ENCODE measurements at places on chromosomes 13 and 19. TPM values are rescaled to one million over a fixed set of nuclear protein-coding genes. Genes with fewer than 3 reads are reported as not detected.
A peak's percentile ranks its signal among the peaks of the same experiment; 100 is the strongest.

The GNG7 gene
- 1.1 TPM for total RNA-seq

The PGPEP1 gene
- total RNA-seq: 15.6 TPM

The GRK1 gene
- total RNA-seq: 0.10 TPM

The TNFSF13B gene
- total RNA-seq: 2.6 TPM

The ATP8B3 gene
- 6.1 TPM for total RNA-seq

The ZNF606 gene
- 4.7 TPM for total RNA-seq

The DUXA gene
- total RNA-seq: not detected

The PRR22 gene
- total RNA-seq: 1.5 TPM

The ZIK1 gene
- total RNA-seq: 3.6 TPM

The NKPD1 gene
- total RNA-seq: not detected

The C1QTNF9 gene
- not detected for total RNA-seq

The C19orf81 gene
- 1.5 TPM for total RNA-seq

The SMIM44 gene
- not detected for total RNA-seq

The YJU2 gene
- total RNA-seq: 29.8 TPM

The SHISA7 gene
- total RNA-seq: not detected

The TEX30 gene
- 23.0 TPM for total RNA-seq

The SPTBN4 gene
- total RNA-seq: 1.1 TPM

- DNase-seq: no peak
Measured at GRCh38 chr19:30312582-30313352, 59.4 kb upstream of the ZNF536 start.

GRCh38 chr19:35399231-35399630, 28.4 kb downstream of the GPR42 start:
- DNase-seq: no peak

DNA sequence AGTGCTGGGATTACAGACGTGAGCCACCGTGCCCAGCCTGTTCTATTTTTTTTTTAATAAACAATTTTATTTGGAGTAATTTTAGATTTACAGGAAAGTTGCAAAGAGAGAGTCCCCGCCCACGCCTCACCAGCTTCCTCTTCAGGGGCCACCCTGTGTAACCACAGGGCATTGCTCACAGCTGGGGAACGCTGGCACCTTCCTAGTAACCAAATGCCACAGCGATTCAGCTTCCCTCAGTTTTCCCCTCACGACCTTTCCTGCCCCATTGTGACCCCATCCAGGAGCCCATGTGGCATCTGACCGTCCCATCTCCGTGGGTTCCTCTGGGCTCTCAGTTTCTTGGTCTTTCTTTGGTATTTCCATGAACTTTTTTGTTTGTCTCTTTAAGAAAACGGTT, 83.9 kb downstream of the GNG7 start:
- DNase-seq: peak; percentile 97

GRCh38 chr13:31587698-31588266, 151.5 kb upstream of the RXFP2 start:
- no peak for DNase-seq

DNA sequence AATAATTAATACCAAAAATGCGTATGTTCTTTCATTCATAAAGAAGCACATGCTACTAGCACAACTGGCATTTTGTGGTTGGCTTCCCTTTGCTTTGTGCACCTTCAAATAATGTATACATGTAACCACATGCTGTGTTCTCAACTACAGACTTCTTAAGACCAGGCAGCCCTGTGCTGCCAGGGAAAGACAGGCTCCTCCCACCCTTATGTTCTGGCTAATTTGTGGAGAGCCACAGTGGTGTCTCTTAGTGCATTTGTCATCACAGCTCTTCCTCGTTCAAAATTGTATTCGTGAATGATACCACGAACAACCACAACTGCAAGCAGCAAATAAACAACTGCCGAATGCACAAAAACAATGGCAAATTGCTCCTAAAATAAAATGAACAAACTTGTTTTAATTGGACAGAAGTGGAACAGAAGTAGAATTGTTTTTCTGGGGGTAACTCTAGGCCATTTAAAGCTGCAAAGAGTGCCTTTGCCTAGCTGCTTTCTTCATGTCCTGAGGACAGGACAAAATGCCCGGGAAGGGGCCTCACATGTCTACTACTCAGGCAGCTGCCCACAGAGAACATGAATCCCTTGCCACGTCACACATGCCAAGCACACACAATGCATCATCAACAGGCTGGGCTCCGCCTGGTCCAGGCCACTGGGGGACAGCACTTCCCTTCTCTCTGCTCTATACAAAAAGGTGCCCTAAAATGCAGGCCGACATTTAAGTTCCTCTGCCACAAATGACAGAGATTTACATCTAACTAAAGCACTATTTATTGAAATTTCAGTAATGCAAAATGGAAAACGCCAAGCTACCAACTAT, 21.7 kb downstream of the IRS2 start:
- DNase-seq: peak; percentile 55

- DNase-seq: no peak
Measured at GRCh38 chr13:43331672-43332071, 308.3 kb downstream of the DNAJC15 start.

DNA sequence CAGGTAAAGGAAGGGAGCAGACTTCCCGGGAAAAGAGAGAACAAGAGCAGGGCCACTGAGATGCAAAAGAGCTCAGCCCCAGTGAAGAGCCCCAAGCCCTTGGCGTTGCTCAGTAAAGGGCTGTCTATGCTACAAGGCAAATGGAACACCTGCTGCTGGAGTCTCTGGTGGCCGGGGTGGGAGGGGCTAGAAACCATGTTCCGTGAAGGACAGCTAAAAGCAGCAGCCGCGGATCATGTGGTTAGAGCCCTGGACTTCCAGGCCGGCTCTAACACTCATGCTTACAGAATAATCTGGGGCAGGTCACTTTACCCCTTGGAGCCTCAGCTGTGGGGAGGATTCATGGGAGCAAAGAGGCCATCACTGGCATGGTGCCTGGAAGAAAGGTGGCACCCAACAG, 17.8 kb downstream of the POU2F2 start:
- no peak for DNase-seq

- DNase-seq: peak; percentile 82
Measured at GRCh38 chr19:49889687-49890348, 6.9 kb downstream of the IL4I1 start.

- DNase-seq: no peak
Measured at GRCh38 chr13:54636231-54636630, 1607.6 kb downstream of the OLFM4 start.

GRCh38 chr19:18771328-18772242, 19.5 kb downstream of the COMP start:
- DNase-seq: peak; percentile 18

- DNase-seq: peak; percentile 61
Measured at GRCh38 chr19:10848230-10848856, at the start of gene C19orf38. C19orf38 (plus strand) TSS chr19:10848415; CDS start chr19:10848509, 94 bp downstream.

GRCh38 chr19:42203700-42204099, 13.8 kb downstream of the DEDD2 start:
- DNase-seq: no peak

- DNase-seq: no peak
Measured at GRCh38 chr13:90261343-90261742, 1086.1 kb upstream of the MIR17HG start.

DNA sequence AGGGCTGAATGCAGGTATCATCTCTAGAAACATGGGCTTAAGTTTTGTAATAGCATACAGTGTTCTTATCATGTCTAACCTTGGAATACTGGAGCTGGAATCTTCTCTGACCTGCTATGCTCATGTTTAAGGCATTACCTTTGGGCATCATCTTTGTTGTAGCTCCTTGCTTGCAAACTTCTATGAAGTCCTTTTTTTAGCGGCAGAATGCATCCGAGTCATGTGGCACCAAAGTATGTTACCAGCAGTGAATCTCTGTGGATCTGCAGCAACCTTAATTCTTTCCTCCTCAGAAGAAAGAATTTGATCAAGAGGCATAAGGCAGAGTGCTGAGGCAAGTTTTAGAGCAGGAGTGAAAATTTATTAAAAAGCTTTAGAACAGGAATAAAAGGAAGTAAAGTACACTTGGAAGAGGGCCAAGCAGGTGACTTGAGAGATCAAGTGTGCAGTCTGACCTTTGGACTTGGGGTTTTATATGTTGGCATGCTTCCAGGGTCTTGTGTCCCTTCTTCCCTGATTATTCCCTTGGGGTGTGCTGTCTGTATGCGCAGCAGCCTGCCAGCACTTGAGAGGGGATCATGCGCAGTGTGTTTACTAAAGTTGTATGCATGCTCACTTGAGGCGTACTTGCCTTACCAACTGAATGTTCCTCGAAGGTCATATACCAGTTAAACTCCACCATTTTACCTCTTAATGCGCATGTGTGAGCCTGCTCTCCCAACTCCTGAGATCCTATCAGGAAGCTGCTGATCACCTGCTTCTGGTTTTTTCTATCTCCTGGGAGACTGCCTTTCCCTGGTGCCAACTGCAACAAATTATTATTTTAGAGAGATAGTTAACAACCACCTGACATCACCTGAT, 115.5 kb downstream of the LACC1 start:
- no peak for DNase-seq

- no peak for DNase-seq
Measured at GRCh38 chr13:21938636-21939035, 267.8 kb downstream of the FGF9 start.

- no peak for DNase-seq
Measured at GRCh38 chr13:103178986-103179943, 113.0 kb upstream of the SLC10A2 start.

GRCh38 chr13:107457686-107458085, 757.6 kb downstream of the LIG4 start:
- no peak for DNase-seq

- DNase-seq: no peak
Measured at GRCh38 chr13:113769881-113770280, 10.9 kb downstream of the TMEM255B start.

DNA sequence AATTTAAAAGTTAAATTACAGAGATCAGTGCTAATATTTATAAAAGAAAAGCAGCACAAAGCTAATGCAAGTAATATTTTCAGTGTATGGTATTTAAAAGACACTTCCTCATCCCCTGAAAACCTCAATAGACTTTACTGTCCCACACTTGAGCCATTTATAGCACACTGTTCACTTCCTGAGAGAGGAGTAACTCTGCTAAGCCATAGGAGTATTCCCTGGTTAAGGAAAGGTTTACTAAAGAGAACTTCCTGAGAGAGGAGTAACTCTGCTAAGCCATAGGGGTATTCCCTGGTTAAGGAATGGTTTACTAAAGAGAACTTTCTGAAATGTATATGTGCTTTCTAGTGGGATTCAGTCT, 159.4 kb downstream of the NHLRC3 start:
- no peak for DNase-seq

DNA sequence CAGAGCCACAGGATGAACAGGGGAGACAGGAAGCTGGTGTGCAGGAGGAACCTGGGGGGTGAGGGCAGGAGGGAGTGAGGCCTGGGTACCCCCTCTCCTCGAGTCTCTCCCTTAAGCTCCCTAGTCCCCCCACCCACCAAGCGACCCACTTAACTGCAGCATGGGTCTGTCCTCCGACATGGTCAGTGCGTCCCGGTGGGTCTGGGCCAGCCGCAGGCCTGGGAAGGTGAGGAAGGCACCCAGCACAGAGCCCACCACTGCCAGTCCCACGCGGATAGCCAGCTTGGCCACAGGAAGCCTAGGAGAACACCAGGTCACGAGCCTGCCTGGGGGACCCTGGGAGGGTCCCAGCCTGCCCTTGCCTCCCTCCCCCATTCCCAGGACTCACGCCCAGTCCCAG, 16.9 kb downstream of the TMEM161A start:
- no peak for DNase-seq

DNA sequence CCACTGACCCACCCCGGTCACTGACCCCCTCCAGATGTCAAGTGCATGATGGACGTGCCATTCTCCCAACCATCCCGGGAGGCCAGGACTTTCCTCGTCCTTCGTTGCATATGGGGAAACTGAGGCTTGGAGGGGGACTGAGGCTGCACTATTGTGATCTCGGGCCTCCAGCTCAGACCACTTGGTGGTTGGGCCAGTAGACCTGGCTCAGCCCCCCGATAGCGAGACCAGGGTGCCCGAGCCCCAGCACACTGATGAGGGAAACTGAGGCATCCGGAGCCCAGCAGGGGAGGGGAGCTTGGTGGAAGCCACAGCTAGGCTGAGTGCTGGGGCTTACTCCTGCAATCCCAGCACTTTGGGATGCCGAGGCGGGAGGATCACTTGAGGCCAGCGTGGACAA, 10.4 kb downstream of the EFNA2 start:
- DNase-seq: no peak

- DNase-seq: no peak
Measured at GRCh38 chr13:35165205-35165604, 223.1 kb downstream of the NBEA start.

DNA sequence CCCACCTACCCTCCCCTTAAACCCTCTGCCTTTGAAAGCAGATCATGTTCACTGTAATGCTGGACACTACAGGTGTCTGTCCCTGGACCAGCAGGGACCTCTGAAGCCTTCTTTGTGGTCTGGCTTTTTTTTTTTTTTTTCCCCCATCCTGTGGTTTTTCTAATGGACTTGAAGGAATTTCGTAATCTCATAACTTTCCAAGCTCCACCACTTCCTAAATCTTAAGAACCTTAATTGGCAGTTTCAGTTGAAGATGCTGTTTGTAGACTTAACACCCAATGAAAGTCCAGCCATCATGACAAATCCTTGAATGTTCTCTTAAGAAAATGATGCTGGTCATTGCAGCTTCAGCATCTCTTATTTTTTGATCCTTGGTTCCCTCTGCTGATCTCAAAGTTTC, 45.0 kb upstream of the LRCH1 start:
- no peak for DNase-seq

GRCh38 chr13:80454245-80454644, 113.3 kb upstream of the SPRY2 start:
- DNase-seq: no peak

DNA sequence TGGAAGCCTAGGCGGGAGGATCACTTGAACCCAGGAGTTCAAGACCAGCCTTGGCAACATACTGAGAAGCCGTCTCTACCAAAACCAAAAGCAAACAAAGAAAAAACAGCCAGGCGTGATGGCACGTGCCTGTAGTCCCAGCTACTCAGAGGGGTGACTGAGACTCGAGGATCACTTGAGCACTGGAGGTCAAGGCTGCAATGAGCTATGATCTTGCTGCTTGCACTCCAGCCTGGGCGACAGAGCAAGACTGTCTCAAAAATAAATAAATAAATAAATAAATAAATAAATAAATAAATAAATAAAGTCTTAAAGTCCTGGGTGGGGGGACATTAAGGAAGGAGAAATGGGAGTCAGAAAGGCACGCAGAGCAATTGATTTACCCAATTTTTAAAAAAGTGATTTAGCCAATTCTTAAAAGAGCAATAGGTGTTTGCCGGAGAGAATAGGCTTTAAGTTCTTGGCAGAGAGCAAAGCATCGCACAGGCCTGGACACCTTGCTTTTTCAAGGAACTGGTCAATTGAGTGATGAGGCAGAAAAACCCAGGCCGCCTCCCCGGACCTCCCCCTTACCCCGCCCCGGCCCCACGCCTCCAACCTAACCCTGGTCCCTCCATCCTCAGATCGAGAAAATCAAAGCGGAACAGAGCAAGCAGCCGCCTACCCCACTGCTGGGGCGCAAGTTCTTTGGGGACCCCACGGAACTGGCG, 9.5 kb upstream of the SHKBP1 start:
- no peak for DNase-seq

- DNase-seq: no peak
Measured at GRCh38 chr13:92560883-92561282, 665.7 kb upstream of the GPC6 start.

GRCh38 chr13:28751175-28751960, 32.6 kb upstream of the SLC46A3 start:
- DNase-seq: no peak
